Stimulated activated naive CD8-positive, alpha-beta T cell treated with anti-CD3 and anti-CD28 coated beads, Interleukin-15, amount 100 ng/mL, for 72 hours (primary cell): ENCODE measurements at places on chromosomes 5 and 9.

DNA sequence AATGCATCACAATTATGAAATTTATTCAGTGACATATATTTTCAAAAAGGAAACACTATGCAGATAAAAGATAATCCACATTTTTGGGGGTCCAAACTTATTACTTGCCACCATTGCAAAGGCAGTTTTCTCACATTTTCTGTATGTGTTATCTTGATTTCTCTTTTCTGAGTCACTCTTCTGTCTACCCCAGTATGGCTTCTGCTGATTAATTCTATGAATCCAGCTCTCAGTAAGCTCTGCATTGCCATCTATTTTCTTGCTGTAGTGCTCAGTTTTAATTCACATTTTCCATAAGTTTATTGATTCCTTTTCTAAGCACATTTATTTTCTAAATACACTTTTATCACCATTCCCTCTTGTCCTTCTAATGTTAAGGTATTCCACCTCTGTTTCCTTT, 1.7 kb downstream of the IFNA10 start:
- DNase-seq, result no peak

DNA sequence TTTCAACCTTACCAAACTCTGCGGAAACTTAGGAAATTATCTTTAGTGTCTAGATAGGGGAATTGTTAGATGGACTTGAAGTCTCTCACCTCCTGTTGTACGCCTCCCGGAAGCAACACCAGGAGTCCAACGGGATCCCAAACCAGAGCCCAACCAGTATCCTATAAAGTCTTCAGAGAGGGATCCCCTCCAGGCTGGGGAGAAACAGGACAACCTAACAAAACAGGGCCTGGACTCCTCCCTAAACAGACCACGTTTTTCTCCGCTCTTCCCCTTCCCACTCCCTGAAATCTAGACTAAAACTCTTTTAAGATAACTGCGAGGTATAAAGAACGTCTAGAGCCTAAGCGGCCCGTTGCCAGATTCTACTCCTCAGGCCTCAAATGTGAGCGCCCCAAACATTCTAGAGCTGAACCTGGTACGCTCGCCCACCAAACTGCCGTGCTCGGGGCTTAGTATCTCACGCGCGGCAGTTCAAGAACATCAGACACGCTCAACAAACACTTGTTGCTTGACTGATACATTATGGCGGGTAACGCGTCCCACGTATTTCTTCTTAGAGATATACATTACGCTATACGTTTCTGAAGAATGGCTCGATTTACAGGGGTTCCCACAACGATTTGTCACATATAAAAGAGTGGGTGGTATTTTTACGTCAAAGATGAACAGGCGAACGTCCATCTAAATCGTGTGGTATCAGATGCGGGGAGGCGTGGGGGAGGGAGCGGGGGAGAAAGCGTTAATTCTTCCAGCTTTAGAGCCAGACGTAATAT, 663 bp upstream of the SMIM27 start:
- peak; percentile 61 for DNase-seq

DNA sequence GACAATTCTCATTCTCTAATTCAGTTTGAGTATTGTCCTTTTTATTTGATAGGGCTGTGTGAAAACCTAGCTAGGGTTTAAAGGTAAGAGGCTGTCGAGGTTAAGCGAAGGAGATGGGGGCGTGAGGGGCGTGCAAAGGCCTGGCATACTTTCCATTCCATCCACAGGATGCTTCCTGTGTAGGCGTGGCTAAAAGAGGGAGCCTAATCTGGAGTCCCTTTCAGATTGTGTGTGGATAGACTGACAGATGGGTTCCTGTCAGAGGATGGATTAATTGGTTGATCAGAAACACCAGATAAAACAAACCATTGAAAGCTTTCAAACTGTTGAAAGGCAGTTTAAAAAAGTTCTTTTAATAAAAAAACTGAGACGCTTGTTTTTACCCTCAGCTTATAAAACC, 1.1 kb upstream of the ELL2 start:
- no peak for DNase-seq

DNA sequence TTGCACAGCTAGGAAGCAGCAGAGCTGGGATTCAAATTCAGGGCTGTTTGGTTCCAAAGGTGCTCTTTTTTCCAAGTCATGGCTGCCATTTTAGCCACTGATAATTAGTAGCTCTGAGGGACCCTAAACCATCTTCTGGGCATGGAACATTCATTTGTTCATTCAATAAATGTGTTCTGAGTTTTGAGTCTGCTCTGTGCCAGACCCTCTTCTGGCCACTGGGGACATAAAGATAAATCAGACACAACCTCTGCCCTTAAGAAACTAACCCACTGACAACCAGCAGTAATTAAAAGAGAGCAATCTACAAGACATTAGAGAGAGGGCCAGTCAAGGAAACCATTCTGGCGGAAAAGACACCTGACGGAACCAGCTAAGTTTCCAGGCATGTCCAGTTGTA, 2.0 kb upstream of the CPEB4 start:
- DNase-seq, result no peak

DNA sequence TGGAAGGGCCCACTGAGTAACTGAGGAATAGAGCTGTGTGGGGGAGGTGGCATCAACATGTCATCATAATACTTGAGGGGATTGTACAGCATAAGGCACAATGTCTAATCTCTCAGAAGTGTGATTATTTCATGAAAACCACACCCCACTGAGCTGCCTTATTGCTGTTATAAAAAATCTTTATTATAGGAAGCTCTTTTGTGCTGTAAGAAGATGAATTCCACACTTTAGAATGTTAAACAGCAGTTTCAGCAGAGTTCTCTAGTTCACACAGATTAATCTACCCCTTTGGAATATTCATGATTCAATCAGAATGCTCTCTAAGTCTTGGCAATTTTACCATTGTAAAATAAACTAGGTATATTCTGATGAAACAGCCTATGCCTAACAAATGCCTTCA, 1389.6 kb downstream of the PTPRD start:
- no peak for DNase-seq

DNA sequence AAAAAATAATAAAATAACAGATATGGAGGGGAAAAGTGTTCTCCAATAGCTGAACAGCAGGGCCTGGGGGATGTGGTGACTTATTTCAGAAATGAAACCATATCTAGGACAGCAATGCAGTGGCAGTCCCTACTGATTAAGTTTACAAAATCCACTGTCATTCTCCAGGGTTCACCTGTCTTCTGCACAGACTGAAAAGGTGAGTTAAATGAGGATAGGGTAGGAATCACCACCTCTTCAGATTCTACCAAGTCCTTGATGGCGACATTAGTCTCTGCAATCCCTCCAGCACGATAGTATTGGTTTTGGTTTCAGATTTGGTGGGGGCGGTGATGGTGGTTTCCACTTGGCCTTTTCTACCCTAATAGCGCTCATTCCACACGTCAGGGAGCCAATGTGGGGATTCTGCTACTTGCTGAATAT, 32.3 kb upstream of the NPM1 start:
- DNase-seq, result peak; percentile 47

DNA sequence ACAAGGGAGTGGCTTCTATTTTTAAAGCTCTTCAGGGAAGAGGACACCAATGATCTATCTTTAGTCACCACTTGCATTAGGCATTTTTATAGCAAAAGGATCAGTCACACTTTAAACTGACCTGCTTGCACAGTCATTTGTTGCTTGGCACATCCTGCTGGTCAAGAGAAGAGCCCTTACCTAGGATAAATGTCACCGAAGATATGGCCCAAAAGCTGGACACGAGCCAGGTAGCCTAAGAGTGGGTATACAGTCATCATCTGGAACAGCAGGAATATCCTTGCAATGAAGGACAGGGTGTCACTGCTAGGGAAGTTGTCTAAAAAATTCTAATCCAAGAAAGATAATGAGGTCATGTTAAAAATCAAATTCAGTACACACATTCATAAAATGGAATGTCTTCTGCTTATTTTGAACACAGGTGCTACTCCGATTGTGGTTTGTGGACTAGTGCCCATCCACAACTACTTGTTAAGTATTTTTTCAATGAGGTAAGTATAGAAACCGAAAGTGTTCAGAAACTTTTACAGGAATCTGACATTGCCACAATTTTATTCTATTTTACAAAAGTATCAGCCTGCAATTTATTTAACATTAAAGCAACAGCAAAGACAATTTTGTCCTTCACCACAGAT, 78.4 kb downstream of the SLC38A9 start:
- no peak for DNase-seq

DNA sequence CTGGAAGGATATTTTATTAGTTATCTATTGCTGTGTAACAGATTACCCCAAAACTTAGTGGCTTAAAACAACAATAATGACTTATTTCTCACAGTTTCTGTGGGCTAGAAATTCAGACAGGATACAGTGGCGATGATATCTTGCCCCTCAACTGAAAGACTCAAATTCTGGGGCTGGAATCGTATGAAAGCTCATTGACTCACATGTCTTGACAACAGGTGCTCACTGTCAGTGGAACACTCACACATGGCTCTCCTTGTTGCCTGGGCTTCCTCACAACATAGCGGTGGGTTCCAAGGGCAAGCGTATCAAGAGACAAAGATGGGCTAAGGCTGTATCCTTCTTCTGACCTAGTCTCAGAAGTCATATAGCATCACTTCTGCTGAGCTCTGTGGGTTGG, 3.7 kb upstream of the GNPDA1 start:
- peak; percentile 70 for DNase-seq

DNA sequence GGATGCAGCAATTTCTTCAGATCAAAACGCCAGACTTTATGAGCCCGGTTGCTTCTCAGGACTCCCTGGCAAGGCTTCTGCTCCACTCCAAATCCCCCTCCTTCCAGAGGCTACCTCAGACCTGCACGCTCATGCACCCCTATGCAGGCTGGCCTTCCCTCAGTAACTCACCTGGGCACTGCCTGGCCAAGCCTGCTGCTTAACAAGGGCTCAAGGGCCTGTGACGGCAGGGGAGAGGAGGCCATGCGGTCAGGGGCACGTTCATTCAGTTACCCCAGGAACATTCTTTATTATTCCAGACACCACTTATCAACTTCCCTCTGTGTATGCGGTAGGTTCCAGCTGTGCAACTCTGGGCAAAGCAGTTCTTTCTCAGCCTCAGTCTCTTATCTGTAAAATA, 79.6 kb downstream of the HRH2 start:
- DNase-seq, result no peak

DNA sequence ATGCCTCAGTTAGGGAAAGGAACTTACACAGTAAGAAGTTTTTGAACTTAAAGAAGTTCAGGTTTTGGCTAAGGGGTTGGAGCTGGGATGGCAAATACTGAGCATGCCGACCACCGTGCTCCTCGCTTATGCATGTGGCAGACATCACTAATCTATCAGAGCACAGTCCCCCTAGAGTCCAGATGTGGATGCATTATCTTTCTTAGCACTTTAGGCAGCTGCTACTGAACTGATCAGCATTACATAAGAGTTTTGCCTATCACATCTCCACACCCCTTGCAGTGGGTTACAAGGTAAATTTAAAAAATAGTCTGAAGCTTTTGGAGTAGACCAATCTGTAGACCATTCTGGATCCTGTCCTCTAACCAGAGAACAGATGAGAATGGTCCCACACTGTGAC, 22.4 kb downstream of the MACIR start:
- DNase-seq, result no peak

DNA sequence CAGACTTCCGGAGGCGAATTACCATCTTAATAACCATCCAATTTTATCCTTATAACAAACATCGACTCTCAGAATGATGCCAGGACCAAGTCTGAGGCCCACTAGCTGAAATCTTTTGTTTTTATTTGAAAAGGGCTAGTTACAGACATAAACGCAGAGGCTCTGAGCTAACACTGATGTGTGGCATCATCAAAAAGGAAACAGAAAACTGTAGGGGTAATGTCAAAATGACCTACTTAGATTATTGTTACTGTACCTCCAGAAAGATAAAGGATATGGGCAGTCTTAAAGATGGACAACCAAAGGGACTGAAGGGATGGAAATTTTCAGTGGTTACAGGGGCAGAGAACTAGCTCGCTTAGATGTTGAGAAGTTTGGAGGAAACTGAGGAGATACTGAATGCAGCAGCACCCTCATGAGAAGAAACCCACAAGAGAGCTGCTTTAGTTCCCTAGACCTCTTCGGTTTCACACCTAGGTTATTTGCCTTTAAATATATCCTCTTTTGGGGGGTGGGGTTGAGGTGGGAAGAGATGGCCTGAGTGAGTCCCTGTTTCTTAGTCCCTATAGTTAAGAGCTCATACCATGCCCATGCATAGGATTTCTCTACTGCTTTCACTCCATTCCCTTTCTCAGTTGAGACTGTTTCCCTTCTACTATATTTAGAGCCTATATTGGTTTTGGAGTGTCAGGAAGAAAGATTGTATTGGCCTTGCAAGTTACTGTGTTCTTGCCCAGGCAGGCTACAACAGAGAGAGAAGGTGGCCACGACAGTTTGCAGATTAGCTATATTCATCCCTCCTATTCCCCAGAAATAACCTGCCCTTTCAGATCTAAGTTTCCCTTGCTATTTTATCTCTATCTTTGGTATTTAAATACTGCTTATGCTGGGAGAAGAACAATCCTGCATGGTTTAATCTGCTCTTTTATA, 320.4 kb upstream of the EFNA5 start:
- no peak for DNase-seq

GRCh38 chr9:33329979-33330378, 39.7 kb downstream of the NFX1 start:
- DNase-seq, result no peak

DNA sequence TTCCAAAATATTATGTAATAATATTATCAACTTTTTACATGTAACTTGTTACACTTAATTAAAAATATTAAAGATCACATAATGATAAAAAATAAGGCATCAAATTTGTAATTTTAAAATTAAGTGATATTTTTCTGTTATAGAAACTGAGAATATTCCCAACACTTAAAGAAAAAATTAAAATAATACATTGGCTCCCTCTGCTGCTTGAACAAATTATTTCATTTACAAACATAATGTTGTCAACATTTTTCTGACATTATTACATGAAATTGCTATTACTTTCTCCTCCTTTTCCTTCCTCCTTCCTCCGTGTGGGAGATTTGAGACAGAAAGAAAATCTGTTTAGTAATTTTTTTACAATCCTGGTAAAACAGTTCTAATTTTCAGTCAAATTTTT, 42.3 kb downstream of the RNF180 start:
- no peak for DNase-seq

DNA sequence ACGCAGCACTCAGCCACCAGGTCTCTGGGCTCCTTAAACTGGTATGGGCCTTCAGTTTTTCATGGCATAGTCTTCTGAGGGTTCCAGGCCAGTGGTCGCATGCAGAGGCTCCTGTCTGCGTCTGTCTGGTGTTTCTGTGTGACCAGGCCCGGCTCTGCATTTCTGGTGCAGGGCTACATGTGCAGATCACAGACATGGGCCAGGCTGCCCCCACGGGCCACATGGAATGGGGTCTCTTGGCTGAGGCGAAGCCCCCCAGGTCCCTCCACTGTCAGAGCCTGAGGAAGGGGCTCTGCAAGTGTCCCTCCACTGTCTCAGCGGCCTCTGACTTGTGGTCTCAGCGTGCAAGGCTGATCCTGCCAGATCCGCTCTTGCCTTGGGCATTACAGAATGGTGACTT, 15.6 kb upstream of the CARD19 start:
- DNase-seq, result no peak
